GM12891 (cell line): ENCODE measurements at places on chromosomes 2 and 18.

- no peak for DNase-seq
Observed at GRCh38 chr18:48254077-48254602, 155.0 kb downstream of the ZBTB7C start.

- DNase-seq, result no peak
Observed at GRCh38 chr18:76139844-76140243, 355.2 kb downstream of the ZNF516 start.

DNA sequence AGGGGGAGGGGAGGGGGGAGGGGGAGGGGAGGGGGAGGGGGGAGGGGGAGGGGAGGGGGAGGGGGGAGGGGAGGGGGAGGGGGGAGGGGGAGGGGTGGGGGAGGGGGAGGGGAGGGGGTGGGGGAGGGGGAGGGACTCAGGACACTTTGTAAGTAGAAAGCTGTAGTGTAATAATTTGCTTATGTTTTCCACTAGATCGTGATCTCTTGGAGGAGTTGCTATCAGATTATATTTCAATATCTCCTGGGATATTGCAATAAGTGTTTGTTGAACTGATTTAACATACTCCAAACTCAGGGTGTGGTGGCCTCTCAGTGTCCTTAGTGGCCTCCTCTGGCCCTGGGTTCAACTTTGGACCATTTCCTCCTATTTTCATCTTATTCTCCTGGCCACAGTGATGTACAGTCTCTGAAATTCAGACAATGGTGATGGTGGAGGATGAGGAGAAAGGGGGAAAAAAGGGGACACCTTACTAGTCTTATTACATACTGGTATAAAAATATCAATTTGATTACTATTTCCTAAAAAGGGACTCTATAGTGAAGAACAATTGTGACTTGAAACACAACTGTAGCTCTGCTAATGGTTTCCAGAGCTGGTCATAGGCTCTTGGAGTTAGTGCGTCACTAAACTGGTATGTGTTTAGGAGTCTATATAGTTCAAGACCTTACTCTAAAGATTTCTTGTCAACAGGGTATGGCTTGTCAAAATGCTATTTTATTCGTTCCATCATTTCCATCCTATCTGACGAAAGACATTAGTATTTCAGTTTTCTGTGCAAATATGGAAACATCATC, 89.6 kb downstream of the DDX1 start:
- DNase-seq, result no peak

GRCh38 chr2:197247083-197247482, 63.5 kb downstream of the ANKRD44 start:
- no peak for DNase-seq

- no peak for DNase-seq
Observed at GRCh38 chr2:138335036-138335435, 166.5 kb upstream of the SPOPL start.

DNA sequence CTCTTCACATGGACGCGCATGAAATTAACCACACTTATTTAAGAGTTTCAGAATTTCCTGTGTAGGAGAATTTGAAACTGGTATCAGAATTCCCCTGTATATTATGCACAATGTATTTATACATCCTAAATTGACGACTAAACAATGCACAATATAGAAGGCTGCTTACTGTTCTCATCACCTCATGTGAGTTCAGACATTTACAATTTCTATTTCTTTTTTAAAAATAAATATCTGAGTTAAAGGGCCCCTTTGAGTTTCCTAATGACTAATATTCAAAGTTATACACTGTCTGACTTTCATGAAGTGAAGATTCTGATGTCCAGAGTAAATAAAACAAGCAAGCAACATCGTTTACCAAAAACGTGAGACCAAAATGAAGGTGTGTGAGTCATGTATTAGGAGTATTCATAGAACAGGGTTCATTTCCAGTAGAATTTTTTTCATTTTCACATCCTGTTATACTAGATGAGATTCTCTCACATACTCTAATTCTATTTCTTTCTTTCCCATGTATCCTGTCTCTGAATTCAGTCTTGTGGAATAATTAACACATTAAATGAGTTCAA, 406.2 kb downstream of the NUP35 start:
- DNase-seq, result no peak

GRCh38 chr18:7565677-7566076, 1.4 kb upstream of the PTPRM start:
- DNase-seq, result no peak

DNA sequence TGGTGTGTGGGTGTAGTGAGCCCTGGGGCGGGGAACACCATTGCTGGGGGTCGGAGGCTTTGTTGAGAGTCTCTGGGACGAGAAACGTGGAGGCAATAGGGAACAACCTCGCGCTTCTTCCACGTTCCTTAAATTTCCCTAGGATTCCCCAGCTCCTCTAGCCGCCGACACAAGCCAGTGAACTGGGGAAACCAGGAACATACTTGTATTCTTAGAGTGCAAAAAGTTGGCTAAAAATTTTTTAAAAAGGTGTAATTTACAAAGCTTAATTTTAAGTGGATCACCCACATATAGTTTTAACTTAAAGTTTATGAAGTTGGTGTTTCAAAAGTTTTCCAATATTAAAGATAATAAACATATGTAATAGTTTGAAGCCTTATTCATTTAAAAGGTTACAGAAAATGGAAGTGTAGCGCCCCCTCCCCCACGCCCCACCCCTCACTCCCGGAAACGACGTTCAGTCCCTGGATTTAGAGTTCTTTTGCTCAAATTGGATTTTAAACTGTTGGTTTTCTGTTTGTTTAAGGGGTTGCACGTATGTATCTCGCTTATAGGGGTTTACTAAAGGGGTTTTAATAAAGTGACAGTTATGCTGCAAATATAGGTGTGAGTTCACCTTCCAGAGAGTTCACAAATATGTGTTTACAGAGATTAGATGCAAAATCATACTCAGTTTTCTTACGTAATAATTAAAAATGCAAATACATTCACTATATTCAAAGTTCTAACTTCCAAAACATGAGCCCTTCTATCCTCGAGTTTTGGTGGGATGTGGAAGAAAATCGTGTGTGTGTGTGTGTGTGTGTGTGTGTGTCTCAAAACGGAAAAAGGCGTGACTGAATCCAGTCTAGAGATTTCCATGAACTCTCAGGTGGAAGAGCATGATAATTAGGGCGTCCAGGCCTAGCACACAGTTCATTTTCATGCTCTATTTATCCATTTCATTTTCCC, 872 bp downstream of the DSG2 start:
- no peak for DNase-seq

DNA sequence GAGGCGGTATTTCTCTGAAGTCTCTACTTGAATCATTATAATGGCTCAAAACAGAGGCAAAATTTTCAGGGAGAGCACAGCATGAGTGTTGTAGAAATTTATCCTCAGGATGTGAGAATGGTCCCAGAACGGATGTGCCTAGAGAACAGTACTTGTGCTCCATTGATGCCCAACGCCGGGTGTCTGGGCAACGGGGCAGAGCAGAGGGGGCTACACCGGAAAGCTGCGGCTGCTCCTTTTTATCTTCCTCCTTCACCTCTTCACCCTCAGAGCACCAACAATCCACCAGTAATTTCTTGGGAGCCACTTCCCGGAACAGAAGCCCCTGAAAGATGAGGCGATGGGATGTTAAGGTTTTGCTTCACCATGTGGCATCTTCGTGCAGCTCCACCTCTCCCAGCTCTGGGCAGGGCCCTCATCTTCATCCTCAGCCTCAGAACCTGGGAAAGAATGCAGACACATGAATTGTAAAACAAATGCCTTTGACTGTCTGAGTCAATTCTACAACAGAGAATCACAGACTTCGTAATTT, 71.5 kb downstream of the PTGR3 start:
- DNase-seq, result no peak

DNA sequence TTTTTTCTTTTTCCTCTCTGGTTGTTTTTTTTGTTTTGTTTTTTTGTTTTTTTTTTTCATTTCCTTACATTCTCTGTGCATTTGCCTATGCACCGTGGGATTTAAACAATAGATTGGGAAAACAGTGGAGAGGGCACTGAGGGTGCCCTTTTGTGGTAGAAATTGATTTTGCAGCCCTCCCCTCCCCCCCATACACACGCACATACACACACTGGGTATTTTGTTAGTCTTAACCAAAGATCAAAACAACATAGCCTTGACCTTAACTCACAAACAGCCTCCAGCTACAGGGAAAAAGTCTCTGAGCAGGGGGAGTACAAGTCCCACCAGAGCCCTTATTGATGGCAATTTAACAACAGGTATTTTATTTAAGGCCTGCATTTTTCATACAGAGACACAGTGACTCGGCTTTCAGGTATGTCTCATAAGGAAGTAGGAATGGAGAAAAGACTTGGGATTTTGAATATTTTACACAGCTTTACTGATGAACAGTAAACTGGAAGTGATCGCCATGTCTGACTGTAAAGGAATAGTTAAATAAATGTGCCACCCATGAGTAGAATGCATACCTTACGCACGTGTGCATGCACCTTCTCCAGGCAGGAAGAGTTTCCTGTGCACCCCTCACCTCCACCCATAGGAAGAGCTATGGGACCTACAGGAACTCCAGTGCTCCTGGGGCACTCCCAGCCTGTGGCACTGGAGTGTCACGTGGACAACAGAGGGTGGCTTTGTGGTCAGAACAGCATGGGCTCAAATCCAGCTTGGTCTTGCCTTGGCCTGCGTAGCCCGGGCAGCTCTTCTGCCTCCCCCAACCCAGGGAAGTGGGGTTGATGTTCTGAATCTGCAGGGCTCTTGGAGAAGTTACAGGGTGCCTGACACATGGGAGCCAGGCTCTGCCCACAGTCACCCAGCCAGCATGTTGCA, 266.4 kb downstream of the ANAPC1 start:
- no peak for DNase-seq

DNA sequence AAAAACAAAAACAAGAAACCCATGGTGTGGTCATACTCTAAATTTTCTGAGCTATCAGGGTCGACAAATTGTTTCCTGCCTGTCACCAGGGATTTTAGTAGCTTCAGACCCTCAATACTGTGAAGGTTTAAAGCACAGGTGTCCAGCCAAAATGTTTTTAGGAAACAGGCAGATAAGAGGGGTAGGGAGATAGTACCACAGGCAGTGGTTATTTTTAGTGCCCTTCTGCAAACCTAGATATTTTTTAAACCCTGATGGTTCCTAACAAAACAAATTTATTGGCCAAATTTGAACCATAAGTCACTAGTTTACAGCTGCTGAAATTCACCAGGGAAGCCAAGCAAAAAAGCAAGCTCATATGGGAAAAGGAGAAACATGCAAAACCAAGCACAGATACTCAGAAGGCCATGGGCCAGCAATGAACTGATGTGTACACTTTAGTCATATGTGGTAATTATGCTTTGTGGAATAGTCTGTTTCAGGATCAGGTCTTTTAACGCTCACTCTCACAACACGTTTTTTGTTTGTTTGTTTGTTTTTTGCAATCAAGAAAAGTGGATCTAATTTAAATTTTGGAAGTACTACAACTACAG, 156.8 kb upstream of the STK17B start:
- DNase-seq, result no peak

- no peak for DNase-seq
Observed at GRCh38 chr2:10933700-10934225, 22.0 kb downstream of the KCNF1 start.

GRCh38 chr18:79629606-79630005, 50.0 kb upstream of the CTDP1 start:
- no peak for DNase-seq

DNA sequence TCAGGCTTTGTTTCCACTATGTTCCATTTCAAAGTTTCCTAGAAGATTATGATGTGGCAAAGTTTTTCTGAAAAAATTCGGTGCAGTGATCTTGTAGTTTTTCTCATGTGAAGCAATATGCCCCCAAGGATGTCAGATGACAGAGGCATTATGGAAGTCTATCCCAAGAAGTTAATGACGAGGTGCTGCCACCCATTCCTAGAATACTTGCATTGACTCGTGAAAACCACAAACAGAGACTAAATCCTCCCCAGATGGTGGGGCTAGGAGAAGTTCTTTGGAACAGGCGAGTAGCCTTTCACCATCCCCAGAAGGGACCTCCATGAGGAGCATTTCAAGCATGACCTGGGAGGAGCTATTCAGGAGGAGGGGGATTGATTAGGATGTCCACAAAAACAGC, 40.2 kb upstream of the COPS8 start:
- DNase-seq, result no peak

DNA sequence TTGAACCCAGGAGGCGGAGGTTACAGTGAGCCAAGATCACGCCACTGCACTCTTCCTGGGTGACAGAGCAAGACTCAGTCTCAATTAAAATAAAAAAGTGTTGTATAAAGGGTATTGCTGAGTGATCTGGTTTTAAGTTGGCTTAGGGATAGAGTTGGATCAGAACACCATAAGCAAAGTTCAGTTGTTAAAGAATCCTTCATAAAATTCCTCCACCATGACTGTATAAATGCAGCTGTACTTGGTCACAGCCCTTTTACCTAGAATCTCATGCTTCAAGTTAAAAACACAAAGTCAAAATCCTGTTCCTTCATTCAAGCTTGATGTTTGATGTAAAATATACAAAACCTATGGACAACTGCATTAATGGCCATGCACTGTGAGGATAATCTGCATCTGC, 33.4 kb upstream of the PNO1 start:
- DNase-seq, result no peak

GRCh38 chr2:199329466-199329865, 128.3 kb downstream of the SATB2 start:
- DNase-seq, result no peak

- DNase-seq, result no peak
Observed at GRCh38 chr2:238286551-238286950, 1.9 kb downstream of the PER2 start.

- no peak for DNase-seq
Observed at GRCh38 chr18:240175-240574, 27.7 kb downstream of the THOC1 start.

- DNase-seq, result no peak
Observed at GRCh38 chr18:79068341-79068936, 755 bp upstream of the ATP9B start.
